ENCODE measurements at places on chromosomes 13 and 19. TPM values are rescaled to one million over a fixed set of nuclear protein-coding genes. Genes with fewer than 3 reads are reported as not detected.

Gene HRC
- 0.25 TPM for total RNA-seq

Gene NCAN
- 238 TPM for total RNA-seq

Gene PSG6
- total RNA-seq: not detected

Gene NLRP9
- total RNA-seq: not detected

Gene STXBP2
- total RNA-seq: 4.2 TPM

Gene KIR3DL1
- not detected for total RNA-seq

Gene GARIN5A
- 0.98 TPM for total RNA-seq

Gene ZNF134
- total RNA-seq: 28.0 TPM

Gene BLVRB
- total RNA-seq: 17.5 TPM

Gene ZNF599
- total RNA-seq: 12.0 TPM

Gene TRPM4
- 4.2 TPM for total RNA-seq

Gene BRSK1
- 81.4 TPM for total RNA-seq

Gene LNX2
- total RNA-seq: 8.1 TPM

Gene MAP3K10
- 28.5 TPM for total RNA-seq

Gene VSTM2B
- 15.5 TPM for total RNA-seq

Gene F7
- 0.49 TPM for total RNA-seq

Gene CD22
- total RNA-seq: not detected

Gene PNMA8A
- total RNA-seq: 69.3 TPM

Gene ZNF577
- 24.6 TPM for total RNA-seq

Gene NCR1
- not detected for total RNA-seq

Gene APOE
- total RNA-seq: 73.5 TPM

Gene KLF1
- 0.25 TPM for total RNA-seq

Gene GPR183
- 0.98 TPM for total RNA-seq

Gene DZIP1
- total RNA-seq: 47.2 TPM

Gene SOX1
- total RNA-seq: 13.0 TPM

Gene IL12RB1
- total RNA-seq: not detected

Gene ZNF91
- 573 TPM for total RNA-seq

Gene SPINT2
- total RNA-seq: 60.0 TPM
